ENCODE measurements at places on chromosomes 1 and 21. TPM values are rescaled to one million over a fixed set of nuclear protein-coding genes. Genes with fewer than 3 reads are reported as not detected.

The KRTAP11-1 gene
- total RNA-seq: not detected

The DMBX1 gene
- total RNA-seq: not detected

The TTC4 gene
- total RNA-seq: 19.4 TPM

The FMOD gene
- total RNA-seq: 4.4 TPM

The GSTM5 gene
- 2.0 TPM for total RNA-seq

The LYPD8 gene
- total RNA-seq: not detected

The CGN gene
- total RNA-seq: under 0.01 TPM

The MANEAL gene
- total RNA-seq: 0.99 TPM

The VHLL gene
- total RNA-seq: not detected

The ACKR1 gene
- total RNA-seq: not detected

The SPATA21 gene
- total RNA-seq: not detected

The UBE2U gene
- not detected for total RNA-seq

The TEKT2 gene
- not detected for total RNA-seq

The C1orf141 gene
- not detected for total RNA-seq

The KIF26B gene
- under 0.01 TPM for total RNA-seq

The PCAT6 gene
- not detected for total RNA-seq

The RPTN gene
- total RNA-seq: not detected

The MRPS21 gene
- 91.0 TPM for total RNA-seq

The TMCO1 gene
- total RNA-seq: 70.9 TPM

The INSRR gene
- total RNA-seq: under 0.01 TPM

The LCE2B gene
- total RNA-seq: not detected

The IFNLR1 gene
- total RNA-seq: not detected

The KRTAP21-2 gene
- total RNA-seq: not detected

All from aortic smooth muscle cell (primary cell).